ENCODE measurements at places on chromosomes 6 and 20.
A peak's percentile ranks its signal among the peaks of the same experiment; 100 is the strongest.

GRCh38 chr6:170094686-170095272 is 196.1 kb downstream of the DLL1 start:
- DNase-seq = no peak

GRCh38 chr6:108748055-108748454 is 100.2 kb upstream of the ARMC2 start:
- DNase-seq = no peak

GRCh38 chr6:76250666-76251065 is 178.2 kb upstream of the IMPG1 start:
- no peak for DNase-seq

DNA sequence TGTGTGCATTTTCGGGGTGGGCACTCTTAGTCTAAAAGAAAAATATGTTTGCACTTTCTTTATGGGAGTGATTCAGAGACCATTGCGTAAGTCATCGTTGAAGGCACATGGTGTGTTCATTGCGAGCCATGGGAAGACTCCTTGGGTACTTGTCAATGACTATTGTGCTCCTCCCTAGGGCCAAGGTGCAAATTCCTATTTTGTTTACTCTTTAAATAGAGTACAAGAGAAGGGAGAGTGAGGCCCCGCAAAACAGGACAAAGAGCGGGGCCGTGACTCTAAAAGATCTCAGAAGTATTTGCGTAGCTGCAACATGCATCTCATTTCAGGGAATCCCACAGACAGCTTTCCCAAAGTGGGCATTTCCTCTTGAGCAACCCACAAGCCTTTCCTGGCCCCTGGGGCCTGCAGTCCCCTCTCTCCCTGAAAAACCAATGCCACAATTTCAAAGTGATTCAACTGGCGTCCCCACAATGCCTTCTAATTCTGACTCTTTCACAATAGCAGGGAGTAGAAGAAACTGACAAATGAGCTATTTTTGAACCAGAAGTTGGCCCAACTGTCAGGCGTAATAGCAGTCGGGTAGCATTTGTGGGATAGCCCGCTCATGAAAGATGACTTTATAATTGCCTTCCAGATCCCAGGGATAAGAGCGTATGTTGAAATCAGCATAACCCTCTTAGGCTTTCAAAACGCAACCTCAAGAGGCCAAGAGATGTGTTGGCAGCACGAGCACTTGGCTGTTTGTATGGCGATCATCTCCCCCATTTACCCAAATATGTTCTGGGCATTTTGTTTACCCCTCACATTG is 277.9 kb upstream of the BMP2 start:
- no peak for DNase-seq

GRCh38 chr6:110699780-110700179 is 115.5 kb downstream of the CDK19 start:
- no peak for DNase-seq

DNA sequence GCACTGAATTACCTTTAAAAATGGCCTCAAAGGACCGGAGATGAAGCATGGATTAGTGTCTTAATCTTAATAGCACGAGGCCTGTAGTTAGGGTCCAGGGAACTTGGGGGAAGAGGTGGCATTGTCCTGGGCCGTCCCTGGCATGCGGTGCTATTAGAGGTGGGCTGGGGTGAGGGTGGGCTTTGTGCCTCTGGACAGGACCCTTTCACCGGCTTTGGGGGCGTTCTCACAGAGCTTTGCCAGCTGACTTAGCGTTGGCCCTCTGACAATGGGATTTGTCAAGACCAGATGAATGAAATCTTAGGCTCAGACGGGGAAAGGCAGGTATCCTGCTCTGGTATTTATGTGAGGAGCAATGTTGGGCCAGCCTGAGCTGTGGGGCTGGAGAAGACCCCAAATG is 59.6 kb downstream of the ERMARD start:
- DNase-seq = no peak

- peak; percentile 41 for DNase-seq
Observed at GRCh38 chr6:30130887-30131862, 4.8 kb upstream of the TRIM40 start.

DNA sequence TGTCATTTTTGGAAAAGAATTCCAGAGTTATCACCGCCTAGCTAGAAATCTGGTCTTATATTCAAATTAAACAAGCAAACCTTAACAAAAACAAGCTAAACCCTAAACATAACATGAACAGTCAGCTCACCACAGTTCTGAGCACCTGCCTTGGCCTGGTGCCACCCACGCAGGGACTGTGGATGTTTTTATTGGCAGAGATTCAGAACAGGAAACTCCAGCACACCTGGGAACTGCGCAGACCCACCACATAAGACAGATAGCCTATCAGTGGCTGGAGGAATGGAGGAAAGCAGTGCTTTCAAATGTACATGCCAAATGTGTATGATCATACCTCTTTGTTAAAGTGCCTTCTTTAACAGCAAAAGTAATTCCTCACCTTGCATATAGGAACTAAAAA is 8.9 kb downstream of the SLC16A10 start:
- no peak for DNase-seq

GRCh38 chr20:38162878-38163875 is 1.9 kb downstream of the TGM2 start:
- DNase-seq = no peak

DNA sequence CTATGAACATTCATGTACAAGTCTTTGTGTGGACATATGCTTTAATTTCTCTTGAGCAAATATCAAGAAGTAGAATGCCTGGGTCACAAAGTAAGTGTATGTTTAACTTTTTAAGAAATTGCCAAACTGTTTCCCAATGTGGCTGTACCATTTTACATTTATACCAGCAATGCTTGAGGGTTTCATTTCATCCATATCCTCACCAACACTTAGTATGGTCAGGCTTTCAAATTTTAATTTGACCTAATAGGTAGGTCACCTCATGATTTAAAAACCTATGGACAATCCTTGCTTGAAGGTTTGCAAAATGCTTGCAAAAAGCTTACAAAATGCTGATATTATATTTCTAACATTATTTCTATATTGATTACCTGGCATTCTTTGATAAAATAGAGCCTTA is 19.5 kb upstream of the SRSF3 start:
- DNase-seq = no peak

GRCh38 chr6:34484899-34485298 is 19.0 kb downstream of the PACSIN1 start:
- DNase-seq = peak; percentile 50

GRCh38 chr20:38601216-38602184 is at the start of gene ARHGAP40:
Gene ARHGAP40 (plus strand): TSS chr20:38601809.
- no peak for DNase-seq

- no peak for DNase-seq
Observed at GRCh38 chr20:39691151-39691862, 729.2 kb downstream of the DHX35 start.

- DNase-seq = no peak
Observed at GRCh38 chr20:13671916-13672378, 33.2 kb upstream of the TASP1 start.

- DNase-seq = no peak
Observed at GRCh38 chr20:51526106-51526470, 16.4 kb downstream of the NFATC2 start.

DNA sequence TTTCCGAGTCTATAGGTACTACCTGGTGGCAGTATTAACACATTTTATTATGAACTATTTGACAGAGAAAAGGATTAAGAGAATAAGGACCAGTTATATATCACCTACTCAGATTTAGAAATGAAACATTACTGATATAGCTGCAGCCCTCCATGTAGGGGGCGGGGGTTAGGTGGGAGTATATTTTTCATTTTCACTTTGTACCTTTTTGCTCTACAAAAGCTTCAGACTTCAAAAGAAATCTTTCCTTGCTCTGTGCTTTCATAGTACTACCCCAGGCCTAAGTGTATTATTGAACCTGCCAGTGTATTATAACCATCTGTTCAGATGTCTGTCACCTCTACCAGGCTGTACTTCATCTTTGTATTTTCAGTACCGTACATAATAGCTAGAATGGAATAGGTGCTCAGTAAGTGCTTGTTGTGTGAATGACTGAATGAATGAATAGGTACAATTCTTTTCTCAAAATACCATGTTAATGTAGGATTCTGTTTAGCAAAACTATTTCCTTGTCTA is 43.0 kb downstream of the CDKAL1 start:
- no peak for DNase-seq

- no peak for DNase-seq
Observed at GRCh38 chr6:154800338-154800737, 67.1 kb downstream of the SCAF8 start.

DNA sequence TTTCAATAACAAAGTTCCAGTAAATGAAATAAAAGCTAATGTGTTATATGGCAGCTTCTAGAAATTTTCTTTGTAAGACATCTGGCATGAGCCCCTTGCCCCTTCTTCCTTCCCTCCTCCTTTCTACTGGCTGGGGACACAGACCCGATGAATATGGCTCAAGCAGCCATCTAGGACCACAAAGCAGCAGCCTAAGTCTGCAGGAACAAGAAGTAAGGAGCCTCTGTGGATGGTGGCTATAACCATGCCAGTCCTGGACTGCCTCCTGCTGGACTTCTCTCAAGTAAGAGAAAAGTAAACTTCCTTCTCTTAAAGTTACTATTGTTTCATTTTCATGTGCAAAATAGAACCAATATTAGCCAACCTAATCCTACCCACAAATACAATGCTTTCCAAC is 114.9 kb upstream of the DST start:
- DNase-seq = no peak

- no peak for DNase-seq
Observed at GRCh38 chr6:16836144-16836981, 75.1 kb upstream of the ATXN1 start.

GRCh38 chr6:81901551-81901966 is 149.1 kb upstream of the TENT5A start:
- no peak for DNase-seq

GRCh38 chr6:34664256-34664971 is 32.2 kb downstream of the ILRUN start:
- DNase-seq = no peak

DNA sequence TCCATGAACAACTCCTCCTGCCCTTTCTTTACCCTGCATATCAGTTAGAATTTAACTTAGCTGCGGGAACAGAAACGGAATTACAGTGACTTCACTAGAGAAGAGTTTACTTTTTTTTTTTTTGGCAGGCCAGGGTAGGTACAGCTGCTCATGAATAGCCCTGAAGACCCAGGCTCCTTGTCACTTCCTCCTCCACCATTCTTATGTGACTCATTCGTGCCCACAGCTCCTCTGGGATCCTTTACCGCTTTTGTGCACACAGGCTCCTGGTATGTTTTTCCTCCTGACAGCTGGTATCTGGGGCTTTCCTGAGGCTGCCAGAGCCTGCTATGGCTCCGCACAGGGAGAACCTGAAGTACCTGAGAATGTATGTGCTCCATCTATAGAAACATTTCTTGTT is 3.9 kb upstream of the KCNS1 start:
- DNase-seq = no peak

DNA sequence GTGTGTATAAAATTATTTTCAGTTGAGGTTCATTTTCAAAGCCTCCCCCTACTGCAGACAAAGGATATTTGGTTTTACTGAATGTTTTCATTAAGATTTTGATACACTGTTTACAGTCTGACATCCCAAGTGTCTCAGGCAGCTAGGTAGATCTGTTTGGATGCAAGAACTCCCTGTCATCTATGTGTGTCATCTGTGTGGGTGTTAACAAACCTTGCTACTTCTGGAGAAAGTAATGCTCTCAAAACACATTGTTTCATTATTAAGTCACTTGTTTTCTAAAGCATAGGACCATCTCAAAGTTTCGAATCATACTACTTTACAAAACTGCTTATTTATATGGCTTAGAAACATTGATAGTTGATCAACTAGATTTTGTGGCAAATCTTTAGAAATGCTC is 114.5 kb upstream of the TMEM170B start:
- no peak for DNase-seq

- DNase-seq = no peak
Observed at GRCh38 chr6:89313006-89313405, 2.1 kb downstream of the GABRR2 start.

- DNase-seq = no peak
Observed at GRCh38 chr6:43335469-43335868, 26.8 kb upstream of the CRIP3 start.

DNA sequence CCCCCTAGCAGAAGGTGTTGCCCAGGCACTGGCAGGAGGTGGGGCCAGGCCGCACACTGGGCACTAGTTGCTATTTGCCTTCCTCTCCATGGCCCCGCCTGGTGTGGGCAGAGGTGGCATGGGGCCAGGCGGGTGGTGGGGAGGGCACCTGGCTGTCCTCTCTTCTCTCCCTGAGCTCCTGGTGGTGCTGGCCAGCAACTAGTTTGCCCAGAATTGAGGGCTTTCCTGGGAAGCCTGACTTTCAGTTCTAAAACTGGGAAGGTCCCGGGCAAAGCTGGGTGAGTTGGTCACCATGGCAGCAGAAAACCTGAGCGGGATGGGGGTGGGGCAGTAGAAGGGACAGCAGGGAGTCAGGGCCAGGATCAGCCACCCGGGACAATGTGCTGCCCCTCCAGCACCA is 48.2 kb downstream of the RBM38 start:
- DNase-seq = no peak

DNA sequence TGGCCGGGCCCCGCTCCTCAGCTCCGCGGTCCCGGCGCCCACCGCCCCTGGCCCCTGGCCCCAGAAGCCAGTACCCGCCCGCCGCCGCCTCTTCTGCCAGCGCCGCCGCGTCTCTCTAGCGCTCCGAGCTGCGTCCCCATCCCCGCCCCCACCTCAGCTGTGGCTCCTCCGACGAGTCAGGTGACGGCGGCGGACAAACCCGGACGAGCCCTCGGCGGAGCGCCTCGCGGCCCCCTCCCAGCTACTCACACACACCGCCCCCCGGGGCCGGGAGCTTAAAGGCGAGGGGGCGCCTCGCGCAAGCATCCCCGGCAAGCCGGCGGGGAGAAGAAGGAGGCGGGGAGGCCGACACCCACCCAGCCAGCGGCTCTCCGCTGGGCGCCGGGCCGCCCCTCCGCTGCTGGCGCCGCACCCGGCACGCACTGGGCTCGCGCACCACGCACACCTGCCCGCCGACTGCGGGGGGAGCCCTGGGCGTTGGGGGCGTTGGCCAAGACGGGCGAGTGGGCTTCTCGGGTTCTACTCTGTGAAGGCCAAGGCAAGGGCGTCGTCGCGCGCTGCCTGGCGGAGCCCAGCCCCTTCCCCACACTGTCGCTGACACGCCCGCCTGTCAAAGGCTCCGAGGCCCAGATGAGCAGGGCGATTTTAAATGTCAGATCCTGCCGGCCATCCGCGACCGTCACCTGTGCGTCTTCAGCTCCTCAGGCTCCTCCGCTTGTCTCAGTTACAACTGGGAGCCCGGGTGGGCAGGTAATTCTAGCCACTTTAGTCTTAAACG is at the start of gene SNAP91:
TSS of gene SNAP91 (minus strand) at position 132 of the 778 bp plus-strand sequence. CDS start 1,174 bp downstream, outside the sequence.
- no peak for DNase-seq

GRCh38 chr6:51163843-51164529 is 345.3 kb downstream of the TFAP2B start:
- no peak for DNase-seq

- DNase-seq = no peak
Observed at GRCh38 chr20:34365765-34366213, 2.7 kb downstream of the ITCH start.

- DNase-seq = no peak
Observed at GRCh38 chr6:53125276-53125675, 23.4 kb downstream of the GCM1 start.

GRCh38 chr6:161228921-161229591 is 44.8 kb downstream of the AGPAT4 start:
- no peak for DNase-seq

- no peak for DNase-seq
Observed at GRCh38 chr20:36217226-36217625, 19.1 kb upstream of the AAR2 start.
